ENCODE measurements at places on chromosomes 11 and 22.

DNA sequence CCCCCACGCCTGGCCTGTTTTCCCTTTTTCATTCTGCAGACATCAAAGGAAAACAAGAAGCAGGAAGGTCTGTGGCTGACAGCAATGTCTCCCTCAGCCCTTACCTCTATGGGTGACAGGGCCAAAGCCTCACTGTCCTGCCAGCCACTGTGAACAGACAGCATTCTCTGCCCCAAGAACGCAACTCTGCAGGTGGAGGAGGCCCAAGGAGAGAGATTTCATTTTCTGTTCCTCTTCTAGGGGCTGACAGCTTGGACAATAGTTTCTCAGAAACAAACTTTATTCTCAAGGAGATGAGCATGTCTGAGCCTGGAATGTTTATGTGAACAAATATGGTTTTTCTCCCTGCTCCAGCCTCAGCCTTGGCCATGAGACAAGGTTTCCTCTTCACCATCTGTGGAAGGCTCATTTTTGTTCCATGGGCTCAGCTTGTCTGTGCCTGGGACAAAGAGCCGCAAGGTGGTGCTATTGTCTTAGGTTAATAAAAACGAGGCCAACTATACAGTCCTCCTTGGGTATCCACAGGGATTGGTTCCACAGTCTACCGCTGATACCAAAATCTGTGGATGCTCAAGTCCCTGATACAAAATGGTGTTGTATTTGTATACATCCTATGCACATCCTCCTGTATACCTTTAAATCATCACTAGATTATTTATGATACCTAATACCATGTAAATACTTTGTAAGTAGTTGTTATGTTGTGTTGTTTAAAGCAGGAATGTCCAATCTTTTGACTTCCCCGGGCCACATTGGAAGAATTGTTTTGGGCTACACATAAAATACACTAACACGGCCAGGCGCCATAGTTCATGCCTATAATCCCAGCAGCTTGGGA is 5.8 kb downstream of the PIWIL3 start:
- DNase-seq: peak; percentile 72

DNA sequence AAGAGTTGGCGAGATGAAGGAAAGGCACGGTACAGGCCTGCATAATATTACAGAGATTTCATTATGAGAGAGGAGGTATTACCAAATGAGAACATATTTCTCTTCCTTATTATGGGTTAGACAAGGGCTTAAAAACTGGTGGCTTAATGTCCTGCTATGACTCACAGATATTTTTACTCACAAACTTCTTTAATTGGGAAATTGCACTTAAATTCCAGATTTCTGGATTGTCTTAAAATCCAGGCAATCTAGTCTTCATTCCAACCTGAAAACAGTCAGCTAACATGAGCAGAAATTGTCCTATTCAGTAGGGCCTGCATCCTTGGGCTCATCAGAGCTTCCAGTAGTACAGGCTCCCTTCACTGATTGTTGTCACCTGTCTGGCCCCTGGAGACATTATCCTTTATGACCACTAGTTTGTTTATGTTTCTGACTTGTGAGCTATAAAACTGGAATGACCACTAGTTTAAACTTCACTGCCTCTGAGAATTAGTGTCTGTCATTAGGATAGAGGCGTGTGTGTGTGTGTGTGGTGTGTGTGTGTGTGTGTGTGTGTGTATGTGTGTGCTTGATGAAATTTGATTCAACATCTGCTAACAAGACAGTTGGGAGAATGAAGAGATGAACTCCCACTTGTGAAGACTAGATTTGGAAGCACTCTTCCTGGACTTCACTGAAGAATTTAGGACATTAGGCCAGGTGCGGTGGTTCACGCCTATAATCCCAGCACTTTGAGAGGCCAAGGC is 25.1 kb downstream of the DBX1 start:
- no peak for DNase-seq

- no peak for DNase-seq
Observed at GRCh38 chr11:126719740-126720139, 280.8 kb downstream of the KIRREL3 start.

GRCh38 chr11:16609769-16610168 is 128.7 kb upstream of the C11orf58 start:
- no peak for DNase-seq

- no peak for DNase-seq
Observed at GRCh38 chr11:5625281-5625680, 480 bp downstream of the TRIM34 start.

- no peak for DNase-seq
Observed at GRCh38 chr11:83726316-83726715, 440.1 kb upstream of the CCDC90B start.

- no peak for DNase-seq
Observed at GRCh38 chr22:42967933-42968332, 47.0 kb downstream of the PACSIN2 start.

- no peak for DNase-seq
Observed at GRCh38 chr11:24622262-24622661, 125.4 kb downstream of the LUZP2 start.

DNA sequence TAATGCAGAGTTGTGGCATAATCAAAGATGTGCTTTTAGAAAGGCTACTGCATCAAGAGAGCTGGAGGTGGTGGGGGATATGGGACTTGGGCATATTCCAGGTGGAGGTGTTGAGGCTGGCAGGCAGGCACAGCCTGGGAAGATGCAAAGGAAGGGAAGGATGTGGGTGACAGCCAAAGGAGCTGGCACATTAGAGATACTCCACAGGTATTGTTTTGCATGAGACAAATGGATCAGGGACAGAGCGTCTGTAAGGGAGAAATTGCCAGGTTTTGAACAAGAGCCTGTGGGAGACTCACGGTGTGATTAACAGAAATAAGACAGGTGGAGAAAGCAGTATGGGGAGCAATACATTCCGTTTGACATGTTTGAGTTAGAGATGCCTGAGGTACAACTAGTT is 263.7 kb downstream of the NELL1 start:
- no peak for DNase-seq

- DNase-seq: no peak
Observed at GRCh38 chr11:2760196-2760871, 60.5 kb upstream of the KCNQ1OT1 start.

GRCh38 chr22:31177420-31178162 is 17.6 kb downstream of the RNF185 start:
- peak; percentile 97 for DNase-seq

DNA sequence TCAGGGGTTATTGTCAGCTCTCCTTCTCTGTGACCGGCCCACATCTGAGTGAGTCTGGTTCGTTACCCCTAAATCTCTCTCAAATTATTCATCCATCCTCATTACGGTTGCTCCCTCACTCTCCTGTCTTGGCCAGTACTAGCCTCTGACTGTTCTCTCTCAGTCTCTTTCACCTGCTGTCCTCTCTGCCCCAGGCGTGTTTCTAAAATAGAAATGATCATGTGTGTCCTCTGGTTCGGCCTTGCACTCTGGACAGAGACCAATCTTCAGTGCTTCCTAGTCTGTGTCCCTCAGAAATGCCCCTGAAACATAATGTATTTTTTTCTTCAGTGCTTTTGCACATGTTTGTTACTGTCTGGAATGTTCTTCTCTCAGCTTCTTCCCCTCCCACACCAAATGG is 4.9 kb downstream of the PSMD13 start:
- DNase-seq: no peak

DNA sequence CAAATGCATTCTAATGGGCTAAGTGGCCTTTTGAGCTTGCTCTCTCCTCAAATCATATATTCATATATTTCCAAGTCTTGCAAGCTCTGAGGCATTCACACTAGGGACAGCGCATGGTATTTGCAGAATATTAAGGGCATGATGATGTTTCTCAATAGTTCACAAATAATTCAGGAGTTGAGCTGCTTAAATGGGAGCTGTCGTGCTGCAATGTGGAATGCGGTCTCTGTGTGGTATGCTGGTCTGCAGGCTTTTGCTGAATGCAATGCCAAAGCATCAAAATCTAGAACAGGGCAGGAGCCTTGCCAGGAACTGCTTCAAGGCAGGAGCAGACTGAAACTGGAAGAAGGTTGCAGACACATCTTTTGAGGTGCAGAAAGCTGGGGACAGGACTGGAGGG is 1060.0 kb downstream of the TBC1D22A start:
- DNase-seq: no peak

GRCh38 chr11:65416341-65416824 is 6.2 kb upstream of the NEAT1 start:
- peak; percentile 79 for DNase-seq

DNA sequence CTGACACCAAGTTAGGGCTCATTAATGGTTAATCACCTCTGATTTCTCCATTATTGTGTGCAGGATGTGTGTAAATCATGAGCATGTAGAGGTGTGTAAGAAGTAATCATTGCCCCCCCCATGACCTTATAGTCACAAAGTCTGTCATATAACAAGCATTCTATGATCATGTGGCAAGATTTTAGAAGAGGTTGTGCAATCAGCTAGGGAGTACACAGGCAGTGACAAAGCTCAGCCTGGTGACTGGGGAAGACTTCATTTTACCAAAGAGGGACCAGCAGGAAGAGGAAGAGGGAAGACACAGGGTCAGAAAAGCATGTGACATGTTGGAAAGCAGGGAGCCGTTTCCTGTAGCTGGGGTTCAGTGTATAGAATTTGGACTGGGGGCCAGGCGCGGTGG is 176.5 kb upstream of the LARGE1 start:
- DNase-seq: no peak

DNA sequence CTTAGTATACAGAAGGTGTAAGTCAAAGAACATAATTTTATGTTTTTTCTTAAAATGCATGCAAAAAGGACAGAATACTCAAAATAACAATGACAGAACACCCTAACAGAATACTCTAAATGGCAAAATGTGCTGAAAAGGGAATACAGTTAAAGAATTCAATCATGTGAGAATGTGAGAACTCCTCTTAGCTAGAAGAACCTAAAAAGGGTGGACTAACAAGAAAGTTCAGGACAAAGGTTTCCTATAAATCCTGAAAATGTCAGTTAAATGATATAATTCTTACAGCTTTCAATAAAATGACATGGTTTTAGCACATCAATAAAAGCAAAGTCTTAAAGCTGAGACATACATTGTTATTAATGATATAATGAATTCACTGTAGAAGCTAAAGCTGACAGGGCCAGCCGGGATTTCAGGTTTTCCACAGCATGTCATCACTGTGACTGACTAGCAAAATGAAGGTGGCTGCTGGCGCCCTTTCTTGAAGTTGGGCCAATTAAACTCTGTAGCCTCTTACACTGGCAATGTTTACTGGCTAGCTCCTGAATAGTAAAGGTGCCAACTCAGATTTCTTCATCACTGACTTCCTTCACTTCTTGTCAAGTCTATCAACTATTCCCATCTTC is 244.4 kb downstream of the TTC28 start:
- DNase-seq: no peak

DNA sequence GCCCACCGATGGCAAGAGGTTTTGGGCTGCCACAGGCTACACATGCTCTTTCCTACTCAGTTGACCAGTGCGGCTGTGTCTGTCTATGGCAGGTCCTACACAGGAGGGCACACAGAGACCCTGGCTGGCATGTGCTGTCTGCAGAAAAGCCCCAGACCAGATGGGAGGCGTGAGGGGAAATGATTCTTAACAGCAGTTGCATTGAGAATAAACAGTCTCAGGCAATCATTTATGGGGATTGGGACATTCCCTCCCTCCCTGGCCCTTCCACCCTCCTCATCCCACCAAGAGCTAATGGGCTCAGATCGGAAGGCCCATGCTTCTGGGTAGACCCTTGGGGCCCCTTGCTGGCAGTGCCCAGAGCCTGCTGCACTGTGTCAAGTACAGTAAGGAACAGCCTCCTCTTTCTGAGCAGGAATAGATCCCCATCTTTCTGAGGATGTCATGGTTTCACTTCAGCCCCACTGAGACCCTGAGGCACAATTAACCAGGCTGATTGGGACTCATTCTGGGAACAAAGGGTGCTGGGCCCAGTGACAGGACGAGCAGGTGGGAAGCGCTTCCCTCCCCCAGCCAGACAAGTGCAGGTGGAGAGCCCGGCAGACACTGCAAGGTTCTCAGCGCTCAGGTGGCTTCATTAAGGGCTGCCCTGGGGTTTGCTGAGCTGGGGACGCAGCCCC is 28.3 kb downstream of the TSPAN18 start:
- DNase-seq: no peak

DNA sequence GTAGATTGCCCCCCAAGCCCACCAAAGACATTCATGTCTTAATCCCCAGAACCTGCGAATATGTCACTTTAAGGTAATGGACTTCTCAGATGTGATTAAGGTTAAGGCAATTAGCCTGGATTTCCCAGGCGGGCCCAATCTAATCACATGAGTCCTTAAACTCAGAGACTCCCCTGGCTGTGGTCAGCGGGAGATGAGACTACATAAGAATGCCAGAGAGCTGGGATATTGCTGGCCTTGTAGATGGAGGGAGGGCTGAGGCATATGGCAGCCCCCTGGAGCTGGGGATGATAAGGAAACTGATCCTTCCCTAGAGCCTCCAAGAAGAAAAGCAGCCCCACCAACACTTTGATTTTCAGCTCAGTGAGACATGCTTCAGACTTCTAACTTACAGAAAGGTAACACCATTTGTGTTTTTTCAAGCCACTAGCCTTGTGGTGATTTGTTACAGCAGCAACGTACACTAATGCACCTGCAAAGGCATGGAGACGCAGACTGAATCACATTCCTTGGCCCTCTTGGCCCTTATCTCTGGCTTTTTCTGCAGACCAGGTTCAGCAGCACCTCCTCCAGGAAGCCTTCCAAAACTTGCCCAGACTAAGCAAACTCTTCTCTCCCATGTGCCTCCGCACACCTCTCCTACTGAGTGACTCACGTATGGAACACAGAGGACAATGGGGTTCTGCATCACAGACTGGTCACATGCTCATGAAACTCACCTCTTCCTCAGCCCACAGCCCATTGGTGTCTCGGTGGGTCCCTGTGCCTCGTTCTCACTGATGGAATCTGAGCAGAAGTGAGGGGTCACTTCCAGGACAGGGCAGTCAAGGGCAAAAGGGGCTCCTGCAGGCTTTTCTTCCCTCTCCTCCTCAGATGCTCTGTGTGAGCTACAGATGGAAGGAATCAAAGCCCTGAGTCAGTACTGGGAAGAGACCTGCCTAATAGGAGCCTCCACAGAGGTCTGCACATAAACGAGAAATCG is 86.3 kb upstream of the HMGXB4 start:
- no peak for DNase-seq

DNA sequence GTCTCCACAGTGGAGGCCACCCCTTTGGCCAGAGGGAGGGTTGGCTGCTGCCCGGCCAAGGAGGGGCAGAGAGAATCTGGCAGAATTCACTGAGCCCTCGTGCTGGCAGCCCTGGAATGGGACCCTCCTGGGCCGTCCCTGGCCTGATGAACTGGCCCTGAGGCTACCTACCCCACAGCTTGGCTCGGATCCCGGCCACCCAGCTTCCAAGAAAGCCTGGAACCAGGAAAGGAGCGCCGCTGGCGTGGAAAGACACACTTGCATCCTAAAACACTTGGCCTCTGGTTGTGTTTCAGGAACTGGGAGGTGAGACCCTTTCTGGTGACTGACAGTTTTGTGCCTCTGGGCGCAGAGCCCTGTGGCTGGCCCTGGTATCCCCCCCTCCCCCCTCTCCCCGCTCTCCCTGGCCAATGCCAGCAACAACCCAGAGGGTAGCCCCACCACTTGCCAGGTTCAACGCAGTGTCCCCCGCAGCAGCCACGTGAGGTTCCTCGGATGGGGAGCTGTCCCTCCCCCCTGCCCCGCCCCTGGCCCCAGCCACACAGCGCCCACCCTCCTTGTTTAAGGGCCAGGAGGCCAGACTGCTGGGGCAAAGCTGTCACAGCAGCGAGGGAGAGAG is 693 bp downstream of the NFAM1 start:
- DNase-seq: no peak

GRCh38 chr11:113806406-113806805 is 26.8 kb downstream of the CLDN25 start:
- DNase-seq: peak; percentile 13

- peak; percentile 45 for DNase-seq
Observed at GRCh38 chr11:76361374-76361773, 19.6 kb downstream of the THAP12 start.
